ENCODE measurements at places on chromosomes 4 and X.

DNA sequence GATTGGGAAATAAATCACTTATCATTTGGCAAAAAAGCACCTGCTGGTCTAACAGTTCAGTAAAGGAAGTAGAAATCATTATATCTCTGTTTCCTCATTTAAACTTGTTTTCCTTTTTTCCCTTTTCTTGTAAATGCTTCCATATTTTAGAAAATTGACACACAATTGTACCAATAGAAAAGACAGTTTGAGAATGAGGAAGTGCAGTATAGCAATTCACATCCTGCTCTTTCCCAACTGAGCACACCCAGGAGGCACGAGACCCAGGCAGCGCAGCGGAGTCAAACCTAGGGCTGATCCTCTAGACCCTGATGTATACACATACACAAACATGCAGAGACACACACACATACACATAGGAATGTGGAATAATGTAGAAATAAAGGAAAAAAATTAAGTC is 74.8 kb upstream of the PACRGL start:
- DNase-seq = no peak

GRCh38 chrX:110178179-110178865 is 139.6 kb downstream of the AMMECR1 start:
- DNase-seq = no peak

DNA sequence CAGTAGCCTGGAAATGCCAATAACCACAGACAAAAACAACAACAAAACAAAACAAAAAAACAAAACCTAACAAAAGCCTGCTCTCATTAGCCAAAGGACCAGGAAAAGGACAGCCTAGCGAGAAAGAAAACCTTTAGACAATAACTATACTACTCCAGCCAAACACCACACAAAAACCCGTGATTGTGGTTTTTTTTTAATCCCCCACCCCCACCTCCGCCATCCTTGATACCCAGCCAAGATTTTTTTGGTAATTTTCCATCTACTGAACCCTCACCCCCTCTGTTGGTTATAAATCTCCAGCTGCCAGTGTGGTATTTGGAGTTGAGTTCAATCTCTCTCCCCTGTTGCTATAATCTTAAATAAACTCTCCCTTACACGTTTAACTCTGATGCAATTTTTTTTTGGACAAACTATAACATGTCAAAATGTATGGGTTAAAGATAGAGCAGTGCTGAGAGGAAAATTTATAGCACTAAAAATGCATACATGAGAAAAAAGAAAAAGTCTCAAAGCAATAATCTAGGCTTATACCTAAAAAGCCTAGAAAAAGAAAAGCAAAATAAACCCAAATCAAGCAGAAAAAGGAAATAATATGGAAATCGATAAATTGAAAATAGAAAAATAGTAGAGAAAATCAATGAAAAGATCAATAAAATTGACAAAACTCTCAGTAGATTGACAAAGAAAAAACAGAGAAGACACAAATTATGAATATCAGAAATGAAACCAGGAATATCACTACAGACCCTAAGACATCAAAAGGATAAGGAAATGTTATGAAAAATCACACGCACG is 83.7 kb downstream of the NAT8L start:
- no peak for DNase-seq

DNA sequence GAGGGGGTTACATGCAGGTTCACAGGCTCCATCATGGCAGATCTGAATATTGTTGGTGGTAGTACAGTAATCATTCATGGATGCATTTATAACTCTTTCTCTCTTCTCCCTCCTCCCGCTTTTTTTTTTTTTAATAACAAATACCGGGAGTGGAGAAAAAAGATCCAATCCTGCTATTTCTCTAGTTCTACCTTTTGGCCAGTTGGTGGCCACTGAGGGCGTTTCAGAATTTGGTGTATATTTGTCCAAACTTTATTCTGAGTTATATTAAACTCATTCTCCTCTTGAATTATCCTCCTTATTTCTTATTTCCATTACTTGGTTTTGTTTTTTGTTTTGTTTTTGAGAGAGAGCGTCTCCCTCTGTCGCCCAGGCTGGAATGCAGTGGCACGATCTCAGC is 74.8 kb downstream of the HMGB2 start:
- DNase-seq = no peak

DNA sequence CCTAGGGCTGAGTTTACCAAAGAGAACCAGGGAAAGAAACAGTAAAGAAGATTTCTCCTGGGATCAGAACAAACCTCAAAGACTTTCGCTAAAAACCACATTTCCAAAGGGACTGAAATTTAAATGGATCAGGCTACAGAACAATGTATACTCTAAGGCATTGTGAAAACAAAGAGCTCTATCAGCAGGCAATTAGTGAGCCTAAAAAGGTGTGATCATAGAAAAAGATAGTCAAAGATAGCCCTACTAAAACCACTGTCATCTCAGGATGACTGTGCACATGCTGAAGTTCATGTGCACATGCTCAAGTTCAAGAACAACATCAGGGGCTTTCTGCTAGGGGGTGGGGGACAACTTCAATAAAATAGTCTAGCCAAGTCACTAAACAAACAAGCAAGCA is 12.9 kb upstream of the SMIM10L2A start:
- DNase-seq = no peak

DNA sequence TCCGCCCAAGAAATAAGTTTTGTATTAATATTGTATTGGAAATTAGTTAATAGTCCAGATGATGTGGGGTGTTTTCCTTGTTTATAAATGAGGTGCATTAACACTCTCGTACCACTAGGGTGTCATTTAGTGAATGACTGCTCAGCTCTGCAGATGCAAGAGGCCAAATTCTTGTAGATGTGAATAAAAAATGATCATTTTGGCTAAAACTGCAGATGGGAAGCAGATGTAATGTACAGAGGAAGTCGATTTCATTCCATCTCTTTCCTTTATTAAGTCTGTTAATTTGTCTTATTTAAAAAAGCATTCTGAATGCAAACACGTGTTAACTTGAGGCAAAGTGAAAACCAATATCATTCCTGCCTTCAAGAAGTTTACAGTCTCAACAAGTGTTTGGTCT is 108.1 kb downstream of the DHX15 start:
- no peak for DNase-seq

- no peak for DNase-seq
These were observed 208.9 kb upstream of the ARHGEF9 start for GRCh38 chrX:63993936-63994335.

DNA sequence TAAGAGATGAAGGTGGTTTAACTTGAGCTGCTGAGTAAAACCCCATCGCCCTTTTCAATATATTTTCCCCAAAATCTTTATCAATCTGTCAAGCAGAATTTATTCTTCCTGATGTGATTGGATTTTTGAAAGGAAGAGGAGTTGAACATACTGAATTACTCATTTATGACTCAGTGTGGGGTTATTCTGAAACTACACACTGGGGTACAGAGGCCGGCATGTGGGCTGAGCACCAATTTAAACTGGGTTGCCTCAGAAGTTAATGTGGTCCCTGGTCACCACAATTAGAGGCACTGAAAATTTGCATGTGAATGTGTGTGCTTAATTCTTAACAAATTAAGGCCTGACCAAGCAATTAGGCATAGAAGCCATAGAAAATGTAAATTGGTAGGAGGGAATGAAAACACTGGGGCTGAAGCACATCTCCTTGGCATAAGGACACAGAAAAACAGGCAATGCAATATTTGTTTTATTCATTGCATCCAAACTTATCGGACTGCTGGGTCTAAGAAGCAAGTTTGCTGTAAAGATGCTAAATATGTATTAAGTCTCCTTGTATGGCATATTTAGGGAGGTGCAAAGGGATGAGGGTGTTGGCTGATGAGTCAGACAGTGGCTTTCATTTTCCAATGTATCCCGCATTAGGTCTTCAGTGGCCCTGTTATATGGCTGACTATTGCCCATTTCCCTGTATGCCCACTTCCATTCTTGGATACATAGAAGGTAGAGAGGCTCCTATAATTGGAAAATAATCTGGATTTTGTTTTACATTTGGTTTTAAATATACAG is 170.9 kb downstream of the IL15 start:
- DNase-seq = no peak

GRCh38 chr4:16745009-16745635 is 153.3 kb downstream of the LDB2 start:
- DNase-seq = no peak

- DNase-seq = no peak
These were observed 296.8 kb downstream of the DCTD start for GRCh38 chr4:182620111-182620980.

Data from cardiac septum (tissue), 1 donor.